ENCODE measurements at places on chromosomes 3 and 15.
A peak's percentile ranks its signal among the peaks of the same experiment; 100 is the strongest.

GRCh38 chr3:117873249-117873600 lies 1161.4 kb downstream of the IGSF11 start:
- DNase-seq = no peak

DNA sequence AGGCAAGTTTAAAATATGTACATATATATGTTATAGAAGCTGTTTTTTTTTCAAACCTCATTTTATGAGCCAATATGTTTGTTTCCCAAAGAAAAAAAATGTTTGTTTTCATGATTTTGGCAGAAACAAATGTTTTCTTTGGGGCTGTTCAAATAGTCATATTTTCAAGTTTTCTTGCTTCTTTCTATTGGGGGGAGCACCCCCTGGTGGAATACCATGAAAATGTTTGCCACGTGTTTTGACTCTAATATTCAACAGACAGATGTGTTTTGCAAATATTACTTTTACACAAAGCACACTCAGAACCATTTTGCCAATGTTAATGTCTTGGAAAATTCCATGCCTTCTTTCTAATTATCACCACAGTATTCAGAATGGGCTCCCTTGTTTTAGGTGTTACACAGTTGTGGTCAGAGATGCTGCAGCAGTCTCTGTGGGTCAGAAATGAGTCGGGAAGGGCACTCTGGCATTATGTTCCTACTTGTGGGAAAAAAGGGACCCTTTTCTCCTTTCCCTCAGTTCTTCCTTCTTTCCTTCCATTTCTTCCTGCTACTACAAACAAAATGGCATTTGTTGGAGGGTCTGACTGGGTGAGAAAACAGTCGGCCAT lies 817.0 kb downstream of the TUSC7 start:
- no peak for DNase-seq

GRCh38 chr3:42300013-42300412 lies 34.0 kb upstream of the CCK start:
- peak; percentile 72 for DNase-seq

- DNase-seq = no peak
Measured at GRCh38 chr3:189588070-189588469, 43.1 kb upstream of the TP63 start.

GRCh38 chr3:11077466-11077865 lies 76.8 kb upstream of the HRH1 start:
- no peak for DNase-seq

- no peak for DNase-seq
Measured at GRCh38 chr15:64070106-64070505, 23.5 kb downstream of the CIAO2A start.

DNA sequence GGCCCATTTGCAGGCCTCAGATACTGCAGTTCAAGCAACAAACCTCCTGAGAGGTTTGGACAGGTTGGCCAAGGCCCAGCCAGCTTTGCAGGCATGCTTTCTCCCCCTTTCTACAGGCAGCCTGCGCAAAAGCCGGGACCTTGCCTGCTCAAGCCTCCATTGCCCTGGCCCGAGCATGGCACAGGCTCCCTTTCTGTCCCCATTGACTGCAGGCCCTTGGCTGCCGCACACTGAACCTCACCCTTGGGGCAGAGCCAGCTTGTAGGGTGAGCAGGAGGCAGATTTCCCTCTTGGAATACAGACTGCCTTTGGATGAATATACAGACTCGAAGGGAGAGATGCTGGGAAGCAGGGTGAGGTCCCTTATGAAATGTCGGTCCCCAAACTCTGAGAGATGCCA lies 461.7 kb upstream of the PROK2 start:
- DNase-seq = no peak

GRCh38 chr3:184805351-184806038 lies 6.5 kb upstream of the VPS8 start:
- DNase-seq = no peak

- DNase-seq = no peak
Measured at GRCh38 chr3:128468791-128469527, 2.3 kb upstream of the DNAJB8 start.

GRCh38 chr3:126558336-126559071 lies at the start of gene C3orf22:
C3orf22 (minus strand) TSS chr3:126558932; CDS start chr3:126553390, 5,542 bp downstream.
- DNase-seq = peak; percentile 48

- no peak for DNase-seq
Measured at GRCh38 chr3:42351207-42351606, 59.2 kb downstream of the LYZL4 start.

- DNase-seq = no peak
Measured at GRCh38 chr15:101255051-101255395, 3.2 kb upstream of the CHSY1 start.

- DNase-seq = peak; percentile 97
Measured at GRCh38 chr3:139329364-139329850, 14.4 kb upstream of the MRPS22 start.

DNA sequence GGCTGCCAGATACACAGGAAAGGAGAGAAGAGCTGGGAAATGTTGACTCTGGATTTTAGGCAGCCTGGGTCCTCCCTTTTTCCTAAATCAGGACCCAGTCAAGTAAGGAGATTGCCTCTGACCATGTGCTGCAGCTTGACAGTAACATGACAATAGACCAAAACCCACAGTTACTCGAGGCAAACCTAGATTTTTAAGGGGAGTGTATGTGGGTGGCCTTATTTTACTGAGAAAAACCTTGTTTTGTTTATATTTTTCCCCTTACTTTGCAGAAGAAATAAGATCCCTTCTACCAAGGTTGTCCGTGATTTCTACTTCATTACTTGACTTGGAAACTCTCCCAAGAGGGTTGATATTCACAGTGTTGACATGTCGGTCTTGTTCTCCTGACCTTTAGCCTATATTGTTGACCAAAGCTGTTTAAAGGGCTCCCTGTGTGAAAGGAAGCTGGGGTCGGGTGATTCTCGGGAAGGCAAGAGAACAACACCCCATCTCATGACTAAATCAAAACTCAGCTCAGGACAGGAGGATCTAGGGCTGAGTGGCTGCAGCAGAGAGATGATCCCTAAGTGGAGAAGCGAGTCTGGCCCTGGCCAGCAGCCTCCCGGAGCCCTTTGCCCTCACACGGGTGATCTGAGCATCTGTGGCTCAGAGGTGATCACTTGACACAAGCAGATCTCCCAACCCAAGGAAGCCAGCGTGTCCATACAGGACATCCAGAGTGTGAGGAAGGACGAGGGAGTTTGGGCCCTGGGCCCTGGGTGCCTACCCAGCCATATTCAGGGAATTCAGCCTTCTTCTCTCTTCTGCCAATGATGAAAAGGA lies 31.0 kb upstream of the SLCO2A1 start:
- no peak for DNase-seq

- no peak for DNase-seq
Measured at GRCh38 chr15:65409036-65409631, 13.6 kb downstream of the IGDCC4 start.

Data from islet precursor cell (in vitro differentiated cells).